Cortex of kidney (tissue), 1 donor: ENCODE measurements at places on chromosomes 4 and X.

DNA sequence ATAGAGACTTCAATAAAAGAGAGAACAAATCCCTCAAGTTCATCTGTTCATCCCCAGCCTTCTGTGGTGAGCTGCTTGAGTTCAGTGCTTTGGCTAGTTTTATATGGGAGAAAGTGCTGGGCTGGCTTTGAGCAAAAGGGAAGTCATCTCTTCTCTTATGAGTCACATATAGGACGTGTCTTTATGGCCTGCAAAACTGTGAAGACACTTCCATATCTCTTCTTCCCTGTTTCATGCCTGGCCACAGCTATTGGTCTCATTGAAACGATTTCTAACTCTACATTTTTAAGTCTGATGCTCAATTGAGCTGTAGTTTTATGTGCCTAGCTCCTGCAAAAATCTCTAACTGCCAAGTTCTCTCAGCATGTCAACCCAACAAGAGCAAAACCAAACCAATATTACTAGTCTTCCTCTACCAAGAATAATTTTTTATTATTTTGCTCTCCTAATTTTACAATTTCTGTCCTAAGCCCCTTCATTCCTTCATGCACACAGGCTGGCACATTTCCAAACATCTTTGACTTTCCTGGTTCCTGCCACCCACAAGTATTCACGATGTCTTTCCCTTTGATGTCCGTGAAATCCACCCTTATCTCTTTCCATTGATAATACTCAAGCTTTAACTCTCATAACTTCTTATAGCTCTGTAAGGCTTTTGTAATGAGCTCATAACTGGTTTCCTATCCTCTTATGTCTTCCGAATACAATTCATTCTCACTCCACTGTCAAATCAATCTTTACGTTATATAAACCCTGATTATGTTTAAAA, 165.3 kb downstream of the BTC start:
- no peak for DNase-seq

DNA sequence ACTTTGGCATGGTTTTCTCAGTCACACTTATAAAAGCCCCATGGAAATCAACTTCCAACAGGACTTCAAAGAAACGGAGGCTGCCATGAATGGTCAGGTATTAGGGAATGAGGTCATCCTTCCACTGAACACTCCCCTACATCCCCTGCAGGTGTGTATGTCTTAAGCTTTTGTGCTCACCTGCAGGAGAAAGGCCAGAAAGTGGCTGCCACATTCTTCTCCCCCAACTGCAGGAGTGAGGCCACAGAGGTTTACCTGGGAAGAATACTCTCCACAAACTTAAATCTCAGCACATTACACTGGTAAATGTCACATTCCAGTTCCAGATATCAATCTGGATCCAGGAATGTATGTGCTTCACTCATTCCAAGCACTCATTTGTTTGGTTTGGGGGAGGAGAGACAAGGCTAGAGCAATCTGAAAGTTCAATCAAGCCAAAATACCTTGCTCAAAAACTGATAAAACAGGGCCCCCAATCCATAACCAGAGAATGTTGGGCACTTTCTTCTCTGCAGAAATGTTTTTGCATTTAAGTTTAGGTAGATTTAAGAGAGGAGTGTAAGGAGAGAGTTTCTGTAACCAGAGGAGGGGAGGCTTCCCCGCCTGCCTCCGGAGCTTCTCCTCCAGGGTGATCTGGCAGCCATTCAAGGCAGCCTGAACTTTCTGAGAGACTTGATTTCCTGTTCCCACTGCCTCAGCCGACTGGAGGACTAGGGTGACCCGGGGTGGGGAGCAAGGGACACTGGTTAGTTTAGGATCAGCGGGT, 15.4 kb downstream of the FAM9C start:
- DNase-seq = no peak

- no peak for DNase-seq
These were observed 3.7 kb downstream of the GRIPAP1 start for GRCh38 chrX:48998391-48998790.

DNA sequence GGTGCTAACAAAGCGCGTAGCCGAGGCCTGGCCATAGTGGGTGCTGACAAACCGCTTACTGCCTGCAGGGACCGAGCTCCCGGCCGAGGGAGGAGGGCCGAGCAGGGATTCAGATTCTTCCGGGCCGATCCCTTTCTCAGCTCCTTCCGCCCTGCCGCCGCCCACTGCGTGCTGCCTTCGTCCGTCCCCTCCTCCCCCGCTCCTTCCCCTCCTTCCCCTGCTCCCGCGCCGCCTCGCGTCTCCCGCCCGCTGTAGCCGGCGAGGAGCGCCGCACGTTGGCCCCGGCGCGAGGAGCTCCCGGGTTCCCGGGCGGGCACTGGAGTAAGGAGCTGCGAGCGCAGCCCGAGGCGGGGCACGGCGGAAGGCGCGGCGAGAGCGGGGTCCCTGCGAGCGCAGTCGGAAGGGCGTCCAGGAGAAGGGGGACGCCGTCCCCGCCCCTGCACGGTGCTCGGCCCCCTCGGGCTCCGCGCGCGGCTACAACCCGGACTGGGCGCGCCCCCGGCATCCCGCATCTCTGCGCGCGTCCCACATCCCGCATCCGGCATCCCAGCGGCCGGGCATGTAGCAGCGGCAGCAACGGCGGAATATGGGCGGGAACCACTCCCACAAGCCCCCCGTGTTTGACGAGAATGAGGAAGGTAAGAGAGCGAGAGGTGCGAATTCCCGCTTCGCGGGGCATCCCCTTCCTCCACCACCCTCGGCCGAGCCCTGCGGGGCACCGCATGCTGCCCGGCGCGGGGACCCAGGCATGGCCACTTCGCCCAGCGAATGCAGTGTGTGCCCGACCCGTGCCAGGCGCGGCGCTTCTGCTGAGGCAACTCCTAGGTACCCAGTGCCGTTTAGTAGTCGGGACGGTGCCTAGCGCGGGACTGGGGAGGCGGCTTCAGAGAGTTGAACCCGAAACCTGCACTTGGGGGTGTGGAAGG, at the start of gene STK32B:
STK32B (plus strand) TSS at position 203 of the 926 bp plus-strand sequence.
- no peak for DNase-seq

- no peak for DNase-seq
These were observed 178.7 kb downstream of the SH3KBP1 start for GRCh38 chrX:19708683-19709082.

DNA sequence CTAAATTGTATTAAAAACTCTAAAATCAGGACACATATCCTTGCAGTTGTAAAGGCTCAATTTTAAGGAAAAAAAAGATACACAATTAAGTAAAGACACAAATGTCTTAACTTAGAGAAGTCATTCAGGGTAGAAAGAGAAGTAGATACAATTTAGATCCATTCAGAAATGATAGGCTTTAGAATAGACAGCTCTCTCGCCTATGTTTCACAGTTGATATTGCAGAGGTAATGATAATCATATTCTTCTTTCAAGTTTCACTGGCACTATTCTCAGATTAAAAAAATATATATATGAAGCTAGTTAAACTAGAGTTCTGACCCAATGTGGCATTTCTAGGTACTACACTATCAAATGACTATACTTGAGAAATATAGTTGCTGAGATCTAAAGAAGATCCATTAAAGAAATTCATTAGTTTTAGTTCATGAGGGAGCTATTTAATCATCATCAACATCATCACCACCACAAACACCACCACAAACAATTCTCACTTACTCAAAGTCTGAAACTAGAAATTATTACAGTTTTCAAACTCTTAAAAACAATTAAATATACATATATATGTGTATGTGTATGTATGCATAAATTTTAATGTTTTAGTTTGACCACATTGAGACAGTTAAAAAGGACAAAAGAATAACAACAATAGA, 93.1 kb downstream of the ANTXR2 start:
- DNase-seq = no peak

DNA sequence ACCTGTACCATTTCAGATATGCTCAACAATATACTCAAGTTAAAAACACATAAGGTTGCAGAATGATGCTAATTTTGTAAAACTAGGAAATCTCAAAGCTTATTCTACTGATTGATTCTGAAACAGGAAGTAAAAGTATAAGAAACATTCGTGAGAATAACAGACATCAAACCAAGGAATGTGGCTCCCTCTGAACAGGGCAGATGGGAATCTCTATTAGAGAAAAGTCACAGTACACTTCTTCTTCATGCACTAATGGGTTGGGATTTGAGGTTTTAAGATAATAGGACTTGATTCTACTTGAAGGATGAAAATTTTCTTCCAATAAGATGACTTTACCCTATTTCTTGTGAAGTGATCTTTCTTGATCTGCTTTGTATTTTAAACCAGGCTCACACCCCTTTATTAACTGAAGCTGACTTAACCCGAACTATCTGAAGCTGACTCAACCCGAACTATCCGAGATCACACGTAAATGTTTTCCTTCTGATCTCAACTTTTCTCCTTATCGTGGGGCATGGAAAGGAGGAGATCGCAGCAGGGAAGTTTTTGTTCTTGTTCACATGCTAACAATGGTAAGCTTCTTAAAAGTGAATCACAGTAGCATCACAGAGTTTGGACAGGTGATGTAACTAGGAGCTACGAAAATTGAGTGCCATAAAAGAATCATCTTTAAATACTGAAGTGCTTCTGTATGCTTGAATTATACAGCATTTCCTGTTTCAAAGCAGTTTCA, 363.1 kb upstream of the ZFP42 start:
- no peak for DNase-seq

DNA sequence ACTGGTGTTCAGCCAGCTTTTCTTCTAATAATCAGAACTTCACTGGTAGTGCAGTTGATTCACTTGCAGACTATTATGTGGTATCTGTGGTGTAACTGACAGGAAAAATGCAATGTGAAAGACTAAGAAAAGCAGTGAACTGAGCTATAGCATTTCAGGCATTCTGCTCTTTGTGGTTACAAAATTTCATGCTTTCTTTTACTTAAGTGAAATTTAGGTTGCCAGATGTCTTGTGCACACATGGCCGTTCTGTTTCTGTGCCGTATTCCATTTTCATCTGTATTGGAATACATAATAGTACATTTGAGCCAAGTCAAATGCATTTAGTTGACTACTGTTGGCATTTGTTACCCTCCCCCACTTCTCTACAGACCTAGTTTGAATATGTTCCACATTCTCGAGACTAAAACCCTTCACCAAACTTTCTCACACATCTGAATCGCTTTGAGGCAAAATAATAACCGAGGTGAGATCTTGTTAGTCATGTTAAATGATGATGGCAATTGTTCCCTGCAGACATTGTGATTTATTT, 8.2 kb downstream of the RTL3 start:
- DNase-seq = no peak

- no peak for DNase-seq
These were observed 23.3 kb downstream of the NKX3-2 start for GRCh38 chr4:13521047-13521446.

- DNase-seq = no peak
These were observed 151.3 kb upstream of the TTC29 start for GRCh38 chr4:147096667-147097604.

GRCh38 chr4:62262676-62263075, 1062.5 kb downstream of the ADGRL3 start:
- DNase-seq = no peak

GRCh38 chr4:7815981-7816380, 123.7 kb downstream of the AFAP1 start:
- DNase-seq = no peak

GRCh38 chr4:40455340-40455902, 120.3 kb downstream of the CHRNA9 start:
- no peak for DNase-seq

DNA sequence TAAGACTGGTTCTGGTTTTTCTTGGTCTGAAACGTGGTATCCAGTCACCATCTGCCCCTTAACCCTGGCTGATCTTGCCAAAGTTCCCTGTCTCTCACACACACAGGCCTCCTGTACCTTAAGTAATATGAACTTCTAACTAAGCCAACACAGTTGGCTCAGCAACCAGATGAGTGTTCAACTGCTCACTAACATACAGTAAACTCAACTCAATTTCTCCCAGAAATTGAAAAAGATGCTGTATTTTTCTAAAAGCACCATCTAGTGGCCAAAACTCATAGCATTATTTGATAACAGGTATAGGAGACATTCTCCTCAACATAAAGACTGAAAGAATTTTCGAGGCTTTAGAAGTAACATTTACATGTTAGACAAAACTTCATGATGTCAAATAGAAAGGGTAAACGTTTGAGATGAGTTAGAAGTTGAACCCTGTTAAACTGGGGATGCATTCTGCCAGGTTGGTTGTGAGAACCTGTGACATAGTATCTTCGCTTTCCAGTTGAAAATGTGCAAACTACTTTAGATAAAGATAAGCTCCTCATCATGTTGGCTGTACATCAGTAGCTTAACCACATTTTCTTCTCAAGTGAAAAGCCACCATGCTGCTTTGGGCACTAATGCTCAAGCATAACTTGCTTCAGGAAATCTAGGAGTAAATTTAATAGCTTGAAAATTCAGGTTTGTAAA, 31.2 kb downstream of the CCNI start:
- DNase-seq = no peak

GRCh38 chr4:3121110-3121509, 46.6 kb downstream of the HTT start:
- no peak for DNase-seq

- DNase-seq = no peak
These were observed 10.3 kb downstream of the PLCXD1 start for GRCh38 chrX:291411-291901.

GRCh38 chrX:124212622-124213021, 119.8 kb upstream of the TEX13D start:
- no peak for DNase-seq

DNA sequence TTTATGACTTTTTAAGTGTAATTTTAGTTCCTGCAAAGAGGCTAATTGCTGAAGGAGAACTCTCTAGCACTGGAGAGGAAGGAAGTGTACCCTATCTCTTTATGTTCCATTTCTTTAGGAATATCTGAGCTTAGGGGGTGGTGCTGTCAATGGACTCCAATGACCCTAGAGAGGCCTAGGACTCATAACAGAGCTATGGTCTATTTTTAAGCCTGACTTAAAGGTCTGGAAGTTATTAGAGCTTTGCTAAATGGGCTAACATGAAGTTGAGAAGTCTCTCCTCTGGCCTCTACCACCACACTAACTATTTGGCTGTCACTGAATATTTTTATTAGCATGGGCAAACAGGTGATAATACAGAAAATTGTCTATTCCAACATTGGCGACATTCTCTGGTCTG, 152.2 kb downstream of the SPATA18 start:
- no peak for DNase-seq

- no peak for DNase-seq
These were observed 152.0 kb upstream of the EDNRA start for GRCh38 chr4:147328756-147329446.

DNA sequence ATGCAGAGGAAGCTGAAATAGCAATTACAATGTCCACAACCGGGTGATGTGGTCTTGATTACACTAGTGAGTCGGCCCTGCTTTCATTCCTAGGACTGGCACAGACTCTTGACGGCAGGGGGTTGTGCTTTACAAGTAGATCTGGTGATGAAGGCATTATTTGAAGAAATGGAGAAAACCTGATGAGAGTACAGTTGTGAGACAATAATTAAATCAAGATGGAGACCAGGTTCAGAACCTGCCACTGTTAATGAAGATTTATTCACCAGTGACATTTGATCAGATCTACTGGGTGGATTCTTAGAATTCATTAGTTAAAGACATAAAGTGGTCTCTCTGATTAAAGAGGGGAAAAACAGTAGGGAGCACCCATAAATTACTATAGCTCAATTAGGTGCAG, 747.2 kb downstream of the STPG2 start:
- no peak for DNase-seq

DNA sequence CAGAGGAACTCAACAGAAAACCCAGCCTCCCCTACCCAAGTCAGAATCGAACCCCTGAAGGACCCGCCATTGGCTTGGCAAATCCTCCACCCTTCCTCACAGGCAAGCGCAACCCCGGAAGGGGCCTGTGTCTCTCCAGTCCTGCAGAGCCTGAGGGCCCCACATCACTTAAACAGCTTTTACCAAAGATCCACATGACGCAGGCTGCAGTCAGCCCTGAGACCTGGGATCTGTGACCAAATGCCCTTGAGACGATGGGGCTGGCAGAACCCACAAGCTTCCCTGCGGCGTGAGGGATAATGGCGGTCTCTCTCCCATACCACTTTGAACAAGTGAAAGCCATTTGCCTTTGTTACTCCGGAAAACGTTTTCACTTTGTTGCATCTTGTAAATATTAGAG, 54.9 kb downstream of the ACOX3 start:
- DNase-seq = no peak
